ENCODE measurements at places on chromosomes 7 and 10.

DNA sequence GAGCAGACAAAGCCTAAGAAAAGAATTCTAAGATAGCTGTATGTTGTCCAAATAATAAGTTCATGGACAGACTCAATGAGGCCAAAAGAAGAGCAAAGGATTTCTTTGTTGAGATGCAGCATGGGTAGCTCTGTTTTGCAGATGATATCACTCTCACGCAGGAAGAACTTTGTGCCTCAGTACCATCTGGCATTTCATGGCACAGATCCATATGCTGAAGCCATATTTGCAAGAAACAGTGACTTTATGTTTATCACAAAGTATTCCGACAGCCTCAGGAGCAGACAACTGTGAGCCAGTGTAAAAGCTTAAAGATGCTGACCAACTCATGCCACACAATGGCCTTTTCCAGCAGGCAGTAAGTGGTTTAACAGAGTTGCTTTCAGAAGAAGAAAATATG lies 45.5 kb upstream of the RNF148 start:
- DNase-seq = no peak

DNA sequence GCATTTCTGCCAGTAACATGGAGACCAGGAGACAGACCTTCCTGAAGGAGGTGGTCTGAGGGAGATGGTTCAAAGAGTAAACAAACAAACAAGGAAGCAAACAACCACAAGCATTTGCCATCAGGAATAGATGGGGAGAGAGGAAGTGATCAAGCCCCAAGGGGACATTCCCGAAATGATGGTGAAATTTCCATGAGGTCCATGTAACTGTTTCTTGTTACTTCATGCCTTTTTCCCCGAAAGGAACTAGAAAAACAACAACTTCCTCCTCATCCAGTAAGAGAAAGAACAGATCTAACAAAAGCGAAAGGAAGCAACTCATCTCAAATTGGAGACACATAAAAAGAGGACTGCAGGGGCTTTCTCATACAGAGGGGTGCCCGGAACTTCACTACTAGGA lies 152.5 kb upstream of the ZNF32 start:
- DNase-seq = no peak

GRCh38 chr7:17120756-17121155 lies 177.7 kb upstream of the AHR start:
- no peak for DNase-seq

GRCh38 chr7:117302396-117302795 lies 20.5 kb downstream of the WNT2 start:
- no peak for DNase-seq

Data from 8988T (cell line).